ENCODE measurements at places on chromosomes 12 and 14.

DNA sequence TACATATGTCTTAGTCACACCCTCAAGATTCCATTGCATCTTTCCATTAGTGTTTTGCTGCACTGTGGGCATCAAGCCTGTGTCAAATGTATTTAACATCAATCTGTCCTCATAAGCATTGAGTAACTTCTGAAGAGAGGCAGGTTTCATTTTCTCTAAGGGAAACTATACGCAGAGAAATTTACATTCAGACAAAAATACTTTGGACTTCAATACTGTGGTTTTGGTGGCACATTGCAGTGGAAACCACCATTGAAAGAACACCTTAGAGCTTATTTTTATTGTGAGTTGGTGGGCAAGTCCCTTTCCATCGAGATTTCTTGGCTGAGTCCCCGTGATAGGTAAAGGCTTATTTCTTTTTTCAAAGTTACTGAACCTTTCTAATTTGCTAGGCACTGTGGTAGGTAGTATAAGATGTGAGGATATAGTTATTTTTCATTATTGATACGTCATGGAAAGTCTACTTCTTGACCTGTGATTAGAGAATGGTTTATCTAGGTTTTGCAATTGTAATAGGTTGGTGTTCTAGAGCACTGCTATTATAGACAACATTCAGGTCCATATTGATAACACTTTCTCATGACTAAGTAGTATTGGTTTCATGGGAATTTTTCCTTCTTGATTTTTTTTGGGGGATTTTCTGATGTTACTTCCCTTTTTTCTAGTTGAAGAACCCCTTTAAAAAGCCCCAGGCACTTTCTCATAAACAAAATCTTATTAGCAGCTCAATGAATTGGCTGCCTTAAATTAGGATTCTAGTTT lies 81.9 kb downstream of the CFAP54 start:
- peak; percentile 55 for DNase-seq

DNA sequence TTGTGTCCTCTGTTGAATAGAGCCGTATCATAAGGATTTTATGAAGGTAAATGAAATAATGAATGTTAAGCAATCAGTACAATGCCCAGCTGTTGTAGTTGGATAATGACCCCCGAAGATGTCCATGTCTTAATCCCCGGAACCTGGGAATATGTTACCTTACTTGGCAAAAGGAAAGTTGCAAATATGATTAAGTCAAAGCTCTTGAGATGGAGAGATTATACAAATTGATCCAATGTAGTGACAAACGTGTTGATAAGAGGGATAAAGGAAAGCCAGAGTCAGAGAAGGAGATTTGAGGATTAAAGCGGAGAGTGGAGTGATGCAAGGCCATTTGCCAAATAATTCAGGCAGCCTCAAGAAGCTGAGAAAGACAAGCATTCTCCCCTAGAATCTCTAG lies 19.2 kb upstream of the MGAT4C start:
- DNase-seq: no peak

GRCh38 chr12:6684609-6685008 lies 4.6 kb downstream of the ZNF384 start:
- peak; percentile 83 for DNase-seq

DNA sequence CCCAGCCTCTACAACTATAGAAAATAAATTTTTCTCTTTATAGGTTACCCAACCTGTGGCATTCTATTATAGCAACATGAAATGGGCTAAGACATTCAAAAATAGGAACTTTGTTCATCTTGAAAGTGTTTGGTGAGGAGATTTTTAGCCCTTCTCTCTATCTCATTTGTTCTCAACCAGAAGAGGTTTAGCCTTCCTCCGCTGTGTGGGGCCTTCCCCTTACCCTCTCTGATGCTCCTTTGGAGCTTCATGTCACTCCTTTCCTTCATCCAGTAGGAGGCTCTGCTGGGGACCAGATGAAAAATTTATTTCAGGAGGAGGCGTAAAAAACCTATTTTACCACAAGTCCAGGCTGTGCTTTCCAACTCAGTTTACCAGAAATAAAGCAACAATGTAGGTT lies 94.1 kb downstream of the RTN1 start:
- no peak for DNase-seq

- DNase-seq: no peak
Measured at GRCh38 chr12:79624378-79624777, 66.4 kb downstream of the PAWR start.

- no peak for DNase-seq
Measured at GRCh38 chr14:32940066-32940651, 1.5 kb downstream of the NPAS3 start.

DNA sequence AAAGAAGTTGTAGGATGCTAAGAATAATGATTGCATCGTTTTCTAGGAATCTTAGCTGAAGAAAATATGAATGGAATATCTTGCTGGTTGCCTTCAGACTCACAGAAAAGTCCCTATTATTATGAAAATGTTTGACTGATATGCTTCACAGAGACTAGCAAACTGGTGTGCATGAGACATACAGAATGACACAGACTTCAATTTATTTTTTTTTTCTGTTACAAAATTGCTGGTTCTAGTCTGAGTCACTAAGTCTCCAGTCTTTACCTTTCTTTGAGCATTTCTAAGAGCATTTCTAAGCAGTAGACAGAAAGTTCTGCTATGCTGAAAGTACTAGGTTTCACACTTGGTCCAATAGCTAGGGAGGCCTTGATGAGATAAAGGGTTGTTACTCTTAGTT lies 377.6 kb upstream of the ATP2B1 start:
- DNase-seq: no peak

GRCh38 chr12:2876431-2877046 lies 435 bp downstream of the FOXM1 start:
- DNase-seq: peak; percentile 51

DNA sequence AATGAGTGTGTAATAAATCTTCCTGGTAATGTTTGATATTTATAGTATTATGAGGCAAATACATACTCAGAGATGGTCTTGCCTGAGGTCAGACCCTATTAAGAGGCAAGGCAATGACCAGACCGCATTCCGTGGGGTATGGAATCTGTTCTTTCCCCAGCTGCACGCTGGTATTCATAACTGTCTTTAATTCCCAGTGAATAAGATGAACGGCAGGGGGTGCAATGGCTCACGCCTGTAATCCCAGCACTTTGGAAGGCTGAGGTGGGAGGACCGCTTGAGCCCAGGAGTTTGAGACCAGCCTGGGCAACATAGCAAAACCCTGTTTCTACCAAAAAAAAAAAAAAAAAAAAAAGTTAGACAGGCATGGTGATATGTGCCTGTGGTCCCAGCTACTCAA lies 44.6 kb downstream of the ERO1A start:
- DNase-seq: no peak

DNA sequence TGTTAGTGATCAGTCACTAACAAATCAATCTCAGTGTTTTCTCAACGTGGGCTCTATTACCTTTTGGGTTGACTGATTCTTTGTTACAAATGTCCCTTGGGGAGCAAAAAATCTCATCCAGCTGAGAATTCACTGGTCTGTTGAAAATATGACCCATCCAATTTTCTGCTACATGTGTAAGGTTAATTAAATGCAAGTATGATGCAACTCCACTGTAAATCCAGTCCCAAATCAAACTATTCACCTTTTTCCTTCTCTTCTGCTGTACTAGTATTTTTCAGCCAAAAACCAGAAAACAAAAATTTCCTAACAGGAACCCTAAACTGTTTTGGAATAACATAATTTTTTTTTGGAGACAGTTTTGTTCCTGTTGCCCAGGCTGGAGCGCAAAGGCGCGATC lies 2.2 kb downstream of the ERH start:
- no peak for DNase-seq

DNA sequence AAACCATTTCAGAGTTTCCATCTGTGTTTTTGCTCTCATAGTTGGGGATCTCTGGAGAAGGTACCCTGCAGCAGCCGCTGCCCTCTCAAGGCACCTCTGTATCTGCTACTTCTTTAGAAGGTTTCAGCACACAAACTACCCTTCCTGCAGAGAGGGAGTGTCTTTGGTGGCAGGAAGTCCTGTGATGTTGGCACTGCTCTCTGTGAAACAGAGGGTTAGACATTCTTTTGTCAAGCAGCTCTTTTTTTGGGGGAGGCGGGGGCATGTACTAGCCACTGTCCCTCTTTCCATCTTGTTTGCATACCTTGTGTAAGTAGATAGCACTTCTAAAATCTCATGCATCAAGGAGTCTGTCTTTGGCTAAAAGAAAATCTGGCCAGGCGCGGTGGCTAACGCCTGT lies 352.6 kb downstream of the BMP4 start:
- no peak for DNase-seq

DNA sequence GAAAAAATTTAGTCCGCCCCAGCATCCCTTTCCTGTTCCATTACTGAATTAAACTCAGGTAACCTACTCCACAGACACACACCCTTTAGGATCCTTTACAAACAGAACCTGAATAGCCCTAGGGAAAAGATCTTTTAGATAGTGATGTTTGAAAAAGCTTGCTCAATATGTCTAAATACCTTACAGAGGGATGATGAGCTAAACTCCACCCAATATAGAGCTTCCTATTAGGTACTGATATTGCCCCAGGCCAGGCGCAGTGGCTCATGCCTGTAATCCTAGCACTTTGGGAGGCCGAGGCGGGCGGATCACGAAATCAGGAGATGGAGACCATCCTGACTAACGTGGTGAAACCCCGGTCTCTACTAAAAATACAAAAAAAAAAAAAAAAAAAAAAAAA lies 50.1 kb downstream of the FERMT2 start:
- no peak for DNase-seq

DNA sequence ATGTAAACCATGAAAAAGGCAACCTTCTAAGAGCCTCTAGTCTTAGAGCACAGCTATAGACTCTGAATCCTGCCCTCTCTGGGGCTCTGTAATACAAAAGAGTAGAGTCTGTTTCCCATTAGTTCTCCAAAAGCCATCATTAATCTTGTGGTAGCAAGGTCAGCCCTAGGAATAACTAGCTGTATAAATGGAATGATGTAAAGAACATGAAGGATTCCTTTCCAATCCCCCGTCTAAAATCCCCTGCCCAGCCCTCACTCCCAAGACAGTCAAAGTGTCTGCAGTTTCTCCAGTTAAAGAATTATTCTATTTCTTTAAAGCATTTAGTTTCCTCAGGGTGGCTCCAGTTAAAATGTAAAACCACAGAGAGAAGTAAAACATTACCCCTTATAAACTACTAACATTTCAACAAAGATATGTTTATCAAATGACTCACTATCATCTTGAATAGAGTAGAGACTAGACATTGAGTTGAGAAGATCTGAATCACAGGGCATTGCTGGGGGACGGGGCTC lies 104.2 kb downstream of the ST8SIA1 start:
- DNase-seq: no peak

DNA sequence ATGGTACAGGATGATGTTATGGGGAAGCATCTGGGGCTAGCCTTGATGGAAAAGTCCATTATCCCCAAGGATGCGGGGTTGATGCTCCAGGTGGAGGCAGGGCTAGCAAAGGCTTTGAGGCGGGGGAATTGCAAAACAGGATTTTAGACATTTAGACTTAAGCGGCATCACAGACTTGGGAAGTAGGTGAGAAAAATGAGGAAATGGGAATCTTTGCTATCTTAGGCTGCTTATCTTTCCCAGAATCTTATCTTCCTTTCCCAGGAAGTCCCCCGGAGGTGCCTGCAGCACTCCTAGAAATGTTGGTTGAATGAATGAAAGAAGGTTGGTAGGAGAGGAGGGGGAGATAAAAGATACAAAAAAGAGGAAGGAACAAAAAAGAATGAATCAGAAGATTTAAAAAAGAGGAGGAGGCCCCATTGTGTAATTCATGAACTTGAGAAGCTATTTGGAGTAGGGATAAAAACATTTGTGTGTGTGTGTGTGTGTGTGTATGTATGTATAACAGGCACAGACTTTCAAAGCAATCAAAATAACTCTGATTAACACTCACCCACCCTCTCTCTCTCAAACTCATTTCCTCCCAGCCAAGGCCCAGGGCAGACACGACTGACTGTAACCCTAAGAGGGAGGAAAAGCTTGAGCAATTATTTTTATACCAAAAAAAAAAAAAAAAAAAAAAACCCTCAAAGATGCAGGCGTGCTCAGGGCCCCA lies 62.5 kb upstream of the TBX3 start:
- DNase-seq: no peak

GRCh38 chr14:58061581-58061980 lies 90.4 kb downstream of the ARMH4 start:
- no peak for DNase-seq

- DNase-seq: no peak
Measured at GRCh38 chr12:10210225-10210624, 2.5 kb upstream of the GABARAPL1 start.

DNA sequence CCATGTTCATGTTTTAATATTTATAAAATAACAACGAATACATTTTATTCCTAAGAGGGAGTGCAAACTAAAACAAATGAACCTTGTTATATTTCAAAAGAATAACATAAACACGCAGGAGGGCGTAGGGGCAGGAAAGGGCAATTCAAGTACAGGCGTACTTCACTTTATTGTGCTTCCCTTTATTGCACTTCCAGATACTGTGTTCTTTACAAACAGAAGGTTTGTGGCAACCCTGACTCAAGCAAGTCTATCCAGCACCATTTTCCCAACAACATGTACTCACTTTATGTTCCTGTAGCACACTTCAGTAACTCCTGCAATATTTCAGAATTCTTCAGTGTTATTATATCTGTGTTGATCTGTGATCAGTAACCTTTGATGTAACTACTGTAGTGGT lies 84.6 kb upstream of the PLEKHA5 start:
- DNase-seq: no peak

GRCh38 chr12:105773471-105773870 lies 365.3 kb downstream of the NUAK1 start:
- DNase-seq: no peak

- DNase-seq: no peak
Measured at GRCh38 chr12:3303410-3304136, 187.4 kb upstream of the PRMT8 start.

- DNase-seq: peak; percentile 68
Measured at GRCh38 chr14:50230701-50231474, 490 bp downstream of the SOS2 start.

DNA sequence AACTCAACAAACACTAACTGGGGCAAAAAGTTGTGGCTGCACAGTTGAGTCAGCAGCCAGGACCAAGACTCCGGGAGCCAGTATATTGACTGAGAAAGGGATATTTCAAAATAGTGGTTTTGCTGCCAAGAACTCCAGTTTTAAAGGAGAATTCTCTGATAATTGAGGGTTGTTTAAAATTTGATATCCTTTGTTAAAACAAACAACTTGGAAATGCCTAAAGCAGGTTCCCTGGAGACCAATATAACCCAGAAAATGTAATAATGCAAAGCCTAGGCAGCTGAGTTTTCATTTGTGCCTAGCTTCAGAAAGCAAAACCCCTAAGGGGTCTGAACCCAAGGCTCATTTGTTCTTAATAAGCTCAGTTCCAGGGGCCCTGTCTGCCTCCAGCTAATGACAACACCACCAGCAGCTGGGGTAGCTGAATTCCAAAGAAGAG lies 311.7 kb upstream of the CCDC196 start:
- no peak for DNase-seq

DNA sequence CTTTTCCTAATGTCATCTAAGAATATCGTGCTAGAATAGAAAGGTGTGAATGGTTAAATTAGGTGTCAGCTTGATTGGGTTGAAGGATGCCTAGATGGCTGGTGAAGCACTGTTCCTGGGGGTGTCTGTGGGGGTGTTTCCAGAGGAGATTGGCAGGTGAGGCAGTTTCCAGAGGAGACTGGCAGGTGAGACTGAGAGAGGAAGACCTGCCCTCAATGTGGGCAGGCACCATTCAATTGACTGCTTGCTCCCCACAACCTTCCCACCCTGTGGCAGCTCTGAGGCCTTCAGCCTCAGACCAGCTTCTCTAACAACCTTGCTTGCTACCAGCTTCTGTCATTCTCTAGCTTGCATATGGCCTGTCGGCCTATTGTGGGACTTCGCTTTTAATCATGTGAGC lies 9.2 kb downstream of the RNASE9 start:
- DNase-seq: no peak

Data from activated CD4-positive, alpha-beta T cell treated with anti-CD3 and anti-CD28 coated beads, Interleukin-2, Interleukin-6, amounts not matched to agents 100 ng/mL and 50 ng/mL, durations not matched to agents 16 hours and 8 hours (primary cell).